Ovary (tissue), 10 donors: ENCODE measurements at places on chromosomes 6 and 20.

GRCh38 chr20:36641506-36641843 lies 4.5 kb downstream of the SLA2 start:
- DNase-seq: no peak

DNA sequence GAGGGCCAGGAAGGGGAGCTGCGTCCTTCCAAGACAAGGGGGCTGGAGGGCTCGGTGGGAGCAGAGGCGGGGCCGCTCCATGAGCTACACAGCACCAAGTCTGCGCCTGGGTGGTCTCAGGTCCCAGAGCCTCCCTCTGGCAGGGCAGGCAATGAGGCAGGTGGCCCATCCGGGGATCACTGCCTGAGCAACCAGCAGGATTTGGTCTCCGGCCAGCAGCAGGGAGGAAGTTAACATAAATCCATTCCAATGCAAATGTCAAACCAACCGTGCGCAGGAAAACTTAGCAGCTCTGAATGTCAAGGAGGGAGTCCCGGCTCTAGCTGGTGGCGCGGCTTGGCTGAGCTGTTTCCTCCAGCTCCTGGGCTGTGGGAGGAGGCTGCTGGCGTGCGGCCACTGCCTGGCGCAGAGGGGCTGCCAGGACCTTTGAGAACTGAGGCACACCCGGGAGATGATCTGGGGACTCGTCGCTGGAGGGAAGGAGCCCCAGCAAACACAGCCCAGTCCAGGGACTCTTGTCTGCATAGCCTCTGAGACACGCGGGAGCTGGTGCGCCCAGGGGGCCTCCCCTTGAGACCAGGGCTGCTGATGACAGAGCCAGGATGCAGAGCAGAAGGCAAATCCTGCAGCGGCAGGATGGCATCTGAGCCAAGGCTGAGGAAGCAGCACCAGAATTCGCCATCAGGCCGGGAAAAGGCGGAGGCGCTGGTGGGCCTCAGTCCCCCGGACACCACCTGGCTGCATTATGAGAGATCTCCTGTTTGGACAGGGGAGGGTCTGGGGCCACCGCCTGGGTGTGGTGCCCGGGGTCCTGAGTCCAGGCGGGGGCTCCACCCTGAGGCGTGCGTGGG lies 33.1 kb upstream of the CHRNA4 start:
- no peak for DNase-seq

DNA sequence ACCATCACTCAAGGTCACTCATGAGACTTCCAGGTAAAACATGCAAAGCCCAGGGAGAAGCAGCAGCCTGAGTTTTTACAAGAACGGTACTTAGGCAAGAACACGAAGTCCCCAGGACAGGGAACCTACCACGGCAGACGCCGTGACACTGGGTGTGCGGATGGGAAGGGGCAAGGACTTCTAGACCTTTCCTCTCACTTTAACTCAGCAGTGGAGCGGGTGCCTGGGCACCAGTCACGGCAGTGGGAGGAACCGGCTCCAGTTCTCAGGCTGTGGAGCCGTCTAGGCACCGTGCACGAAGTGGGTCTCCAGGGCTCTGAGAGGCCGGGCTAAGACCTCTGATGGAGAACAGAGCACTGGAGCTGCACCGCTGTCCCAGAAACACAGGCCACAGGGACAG lies 2.5 kb downstream of the ZBTB46 start:
- no peak for DNase-seq

DNA sequence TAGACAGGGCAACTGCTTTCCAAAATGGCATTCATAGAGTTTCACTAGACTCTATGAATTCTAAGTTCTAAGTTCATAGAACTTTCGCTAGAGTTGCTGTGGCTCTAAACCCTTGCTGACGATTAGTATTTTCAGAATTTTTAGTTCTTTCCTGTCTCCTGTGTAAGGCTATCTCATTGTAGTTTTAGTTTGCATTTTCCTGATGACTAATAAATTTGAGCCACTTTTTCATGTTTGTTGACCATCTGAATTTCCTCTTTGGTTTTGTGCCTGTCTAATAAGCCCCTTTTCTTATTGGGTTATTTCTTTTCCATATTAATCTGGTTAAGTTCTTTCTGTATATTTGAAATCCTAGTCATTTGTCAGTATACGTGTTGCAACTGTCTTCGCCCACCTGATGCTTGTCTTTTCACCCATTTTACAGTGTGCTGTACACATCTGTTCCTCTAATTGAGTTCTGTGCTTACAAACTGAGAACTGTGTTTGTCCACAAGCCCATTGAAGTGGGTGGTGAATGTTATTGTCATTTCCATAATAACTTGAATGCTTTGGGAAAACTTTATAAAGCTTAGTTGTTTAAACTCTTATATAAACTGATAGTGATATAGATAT lies 177.7 kb upstream of the CDYL start:
- DNase-seq: no peak

DNA sequence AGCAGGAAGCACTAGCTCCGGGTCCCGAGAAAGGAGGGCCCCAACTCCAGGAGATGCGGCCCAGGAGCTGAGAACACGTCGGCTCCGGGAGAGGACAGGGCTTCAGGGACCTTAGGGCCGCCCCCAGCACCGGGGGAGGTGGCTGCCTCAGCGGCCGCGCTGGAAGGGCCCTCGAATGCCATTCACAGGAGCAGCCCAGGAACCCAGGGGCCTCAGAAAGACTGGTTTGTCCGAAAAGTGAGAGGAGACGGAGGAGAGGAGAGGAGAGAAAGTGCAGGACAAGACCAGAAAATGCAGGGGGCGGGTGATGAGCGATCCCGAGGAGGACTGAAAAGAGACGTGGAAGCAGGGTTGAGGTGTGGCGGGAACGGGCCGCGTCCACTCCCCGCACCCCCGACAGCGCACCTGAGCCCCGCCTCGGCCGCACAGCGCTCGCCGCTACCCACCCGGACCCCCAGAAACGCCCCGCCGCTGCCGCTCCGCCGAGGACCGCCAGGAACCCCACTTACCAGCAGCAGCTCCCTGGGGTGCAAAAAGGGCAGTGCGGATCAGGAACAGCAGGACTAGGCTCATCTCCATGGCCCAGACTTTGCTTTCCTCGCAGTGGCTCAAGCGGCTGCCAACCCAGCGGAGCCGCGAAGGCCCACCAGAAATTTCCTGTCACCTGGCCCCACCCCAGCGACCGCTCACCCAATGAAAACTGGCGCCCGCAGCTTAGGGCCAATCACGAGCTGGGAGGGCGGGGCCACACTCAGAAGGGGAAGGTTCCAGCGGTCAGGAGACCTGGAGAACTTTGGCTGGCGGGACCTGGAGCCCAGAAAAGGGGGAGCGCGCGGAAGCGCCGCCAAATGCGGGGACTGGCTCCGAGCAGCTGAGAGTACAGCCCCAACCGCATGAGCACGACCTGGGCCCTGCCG lies 25.4 kb downstream of the HLA-F start:
- DNase-seq: peak; percentile 94

- DNase-seq: peak; percentile 68
Observed at GRCh38 chr6:125789576-125790357, 993 bp upstream of the NCOA7 start.

DNA sequence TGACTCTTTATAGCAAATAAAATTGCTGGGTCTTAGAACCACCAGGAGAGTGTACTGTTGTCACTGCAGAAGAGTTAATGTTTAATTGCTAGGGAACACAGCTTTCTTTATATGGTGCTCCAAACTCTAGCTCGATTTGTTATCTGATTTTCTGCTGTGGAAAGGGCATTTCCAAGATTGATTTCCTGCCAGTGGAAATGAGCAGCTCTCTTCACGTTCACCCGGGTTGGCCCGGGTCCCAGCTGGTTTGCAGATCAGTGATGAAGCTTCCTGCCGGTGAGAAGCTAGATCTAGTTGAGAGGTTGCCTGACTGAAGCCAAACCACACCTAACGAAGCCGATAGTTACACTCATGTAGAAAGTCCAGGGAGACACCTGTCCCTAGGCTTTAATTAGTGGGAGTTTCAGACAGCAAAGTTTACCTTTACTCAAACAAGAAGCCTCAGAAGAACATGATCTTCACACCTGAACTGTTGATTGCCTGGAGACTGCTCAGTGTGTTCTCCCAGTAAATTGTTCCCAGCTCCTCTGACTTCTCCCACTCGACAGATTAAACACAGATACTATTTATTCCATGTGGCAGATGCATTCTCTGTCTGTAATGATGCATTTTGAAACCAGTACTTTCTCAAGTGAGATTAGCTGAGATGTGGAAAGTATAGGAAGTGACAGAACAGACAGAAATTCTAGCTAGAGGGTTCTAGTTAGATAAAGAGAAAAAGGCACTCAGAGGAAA lies 27.8 kb downstream of the PAQR8 start:
- no peak for DNase-seq

DNA sequence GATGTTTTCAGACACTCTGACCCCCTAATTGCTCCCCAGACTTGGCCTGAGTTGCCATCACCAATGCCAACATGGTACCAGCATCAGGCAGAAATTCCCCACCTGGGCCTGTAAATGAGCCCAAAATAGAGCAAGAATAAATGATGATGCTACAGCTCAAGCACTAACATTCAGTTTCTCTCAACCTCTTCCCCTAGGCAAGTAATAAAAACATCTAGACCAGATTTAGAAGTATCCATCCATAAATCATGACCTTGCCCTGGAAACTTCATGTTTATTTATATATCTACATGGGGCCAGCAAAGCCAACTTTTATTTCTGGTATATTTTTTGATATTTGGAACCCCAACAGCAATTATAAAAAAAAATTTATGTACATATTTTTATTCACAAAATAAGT lies 221.4 kb upstream of the PLN start:
- no peak for DNase-seq

GRCh38 chr20:2752567-2753460 lies 47.6 kb downstream of the CPXM1 start:
- peak; percentile 44 for DNase-seq

- no peak for DNase-seq
Observed at GRCh38 chr20:61850926-61851900, 214.5 kb downstream of the TAF4 start.

DNA sequence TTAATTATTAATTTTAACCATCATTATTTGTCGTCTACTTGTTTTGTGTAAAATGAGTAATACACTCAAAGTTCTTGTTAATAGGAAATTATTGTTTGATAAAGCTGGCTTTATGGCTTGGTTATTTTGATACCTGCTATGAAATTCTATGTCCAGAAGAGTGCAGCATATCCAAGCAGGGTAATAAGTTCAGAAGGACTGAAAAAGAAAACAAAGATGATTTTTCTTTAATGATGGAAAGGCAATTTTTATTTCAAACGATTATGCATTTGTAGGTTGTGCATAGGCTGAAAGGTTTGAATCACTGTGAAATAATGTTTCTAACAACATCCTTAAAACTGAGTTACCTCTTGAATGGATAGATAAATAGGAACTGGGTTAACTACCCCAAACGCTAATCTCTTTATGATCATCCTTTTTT lies 1.4 kb upstream of the MAN1A1 start:
- DNase-seq: no peak

- DNase-seq: no peak
Observed at GRCh38 chr20:44993343-44993742, 27.0 kb downstream of the STK4 start.

- no peak for DNase-seq
Observed at GRCh38 chr6:3584606-3585005, 127.8 kb upstream of the SLC22A23 start.

GRCh38 chr6:5174244-5174643 lies 86.5 kb downstream of the LYRM4 start:
- no peak for DNase-seq

- no peak for DNase-seq
Observed at GRCh38 chr20:12054556-12054955, 136.9 kb downstream of the BTBD3 start.

GRCh38 chr6:47188588-47189021 lies 121.1 kb downstream of the TNFRSF21 start:
- DNase-seq: no peak

DNA sequence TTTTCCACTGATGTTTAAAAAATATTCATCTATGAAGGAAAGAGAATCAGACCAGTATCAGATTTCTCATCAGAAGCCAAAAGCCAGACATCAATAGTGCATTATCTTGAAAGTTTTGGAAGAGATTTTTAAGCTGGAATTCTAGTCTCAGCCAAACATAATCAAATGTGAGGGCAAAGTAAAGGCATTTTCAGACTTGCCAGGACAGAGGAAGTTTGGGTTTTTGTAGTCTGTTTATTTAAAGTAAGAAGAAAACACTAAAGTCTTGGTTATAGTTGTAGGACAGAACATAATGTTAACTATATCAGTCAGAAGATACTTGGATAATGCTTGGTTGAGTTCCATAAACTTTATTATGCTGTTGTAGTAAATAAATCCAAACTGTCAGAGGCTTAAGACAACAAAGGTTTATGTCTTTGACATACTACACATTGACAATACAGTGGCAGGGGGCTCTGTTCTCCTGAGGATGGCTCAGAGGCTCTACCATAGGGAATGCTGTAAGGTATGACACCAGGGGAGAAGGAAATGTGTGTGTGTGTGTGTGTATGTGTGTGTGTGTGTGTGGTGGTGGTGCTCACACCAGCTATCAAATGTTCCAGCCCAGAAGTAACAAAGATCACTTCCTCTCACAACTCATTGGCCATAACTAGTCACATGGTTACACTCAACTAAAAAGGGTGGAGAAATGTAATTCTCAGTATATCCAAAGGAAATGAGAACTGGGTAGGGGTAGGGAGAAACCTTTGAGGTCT lies 26.7 kb upstream of the YWHAB start:
- no peak for DNase-seq

DNA sequence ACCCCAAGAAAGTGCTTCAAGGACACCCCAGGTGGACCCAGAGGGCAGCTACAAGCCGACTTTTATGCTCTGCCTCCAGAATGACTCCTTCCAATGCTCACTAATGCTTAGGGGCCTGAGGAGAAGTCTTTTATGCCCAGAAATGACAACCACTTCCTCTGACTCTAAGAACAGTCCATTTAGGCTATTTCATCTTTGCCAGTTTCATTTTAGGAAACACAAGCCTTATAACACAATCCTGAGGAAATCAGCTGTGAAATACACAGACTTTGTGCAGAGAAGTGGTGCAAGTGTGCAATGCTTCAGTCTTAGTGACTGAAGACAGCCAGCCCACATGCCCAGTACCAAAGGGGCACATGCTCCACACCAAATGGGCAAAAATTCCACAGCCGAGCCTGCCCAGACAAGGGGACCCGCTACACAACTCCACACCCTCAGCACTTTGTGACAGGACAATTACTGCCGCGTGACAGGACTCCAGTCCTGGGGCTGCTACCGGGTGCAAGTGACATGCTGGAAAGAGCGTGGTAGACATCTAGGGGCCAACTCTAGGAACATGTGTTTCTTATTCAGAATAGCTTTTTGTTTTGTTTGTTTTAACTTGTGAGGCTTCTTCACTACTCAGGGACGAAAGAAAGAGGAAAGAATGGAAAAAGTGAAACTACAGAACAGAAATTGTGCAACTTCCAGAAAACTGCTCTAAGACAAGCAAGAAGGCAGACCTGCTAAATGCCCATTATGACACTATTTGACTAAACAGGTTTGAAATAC lies 28.2 kb upstream of the PLAGL1 start:
- DNase-seq: no peak

- DNase-seq: peak; percentile 47
Observed at GRCh38 chr6:138692978-138693909, 80.3 kb upstream of the CCDC28A start.
